ENCODE measurements at places on chromosomes 13 and 19.

- no peak overlapping the region for H3K27ac ChIP-seq
- peaks cover 11% of the 10 kb centered on the region for H3K4me1 ChIP-seq
- H3K27me3 ChIP-seq, result peaks cover 7% of the 10 kb centered on the region
Measured at GRCh38 chr13:50841786-50842185, 1.7 kb downstream of the DLEU7 start.

- peak overlapping the region; percentile 58 for H3K4me3 ChIP-seq
- no peaks in the 10 kb centered on the region for H3K27me3 ChIP-seq
- peak overlapping the region; percentile 92 for H3K27ac ChIP-seq
Measured at GRCh38 chr13:99357131-99357596, 50.0 kb upstream of the GPR183 start.

DNA sequence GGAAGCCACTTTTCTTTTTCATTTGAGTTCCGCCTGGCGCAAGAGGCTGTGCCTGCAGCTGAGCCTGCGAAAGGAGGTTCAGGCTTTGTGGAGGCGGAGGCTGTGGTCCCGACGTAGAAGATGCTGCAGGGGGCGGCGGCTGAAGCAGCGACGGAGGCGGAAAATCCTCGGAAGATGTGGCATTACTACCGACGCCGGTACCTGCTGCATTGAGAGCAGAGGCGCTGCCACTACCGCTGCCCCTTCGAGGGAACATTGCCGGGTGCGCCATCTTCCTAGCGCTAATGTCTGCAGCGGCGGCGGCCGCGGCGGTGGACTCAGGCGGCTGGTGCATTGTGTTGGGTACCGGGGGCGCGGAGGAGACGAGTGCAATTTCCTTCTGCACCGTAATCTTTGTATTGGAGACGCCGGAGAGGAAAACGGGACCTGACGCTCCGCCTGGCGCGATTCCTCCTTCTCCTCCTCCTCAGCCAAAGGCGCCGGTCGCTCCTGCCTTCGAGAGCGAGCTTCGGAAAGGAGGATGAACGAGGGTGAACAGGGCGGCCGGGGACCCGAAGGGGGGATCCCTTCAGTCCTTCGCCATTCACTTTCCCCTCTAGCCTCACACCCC is at the start of gene TSC22D1:
Gene TSC22D1, minus strand, starts transcription at position 590 of the 610 bp plus-strand sequence. Its CDS starts 256 bp downstream, at position 334.
- H3K4me1 ChIP-seq, result peaks cover 35% of the 10 kb centered on the region
- peaks cover 7% of the 10 kb centered on the region for H3K27me3 ChIP-seq
- H3K4me3 ChIP-seq, result peak within 1 kb of the TSS; percentile 95
- DNase-seq, result peak; percentile 68

DNA sequence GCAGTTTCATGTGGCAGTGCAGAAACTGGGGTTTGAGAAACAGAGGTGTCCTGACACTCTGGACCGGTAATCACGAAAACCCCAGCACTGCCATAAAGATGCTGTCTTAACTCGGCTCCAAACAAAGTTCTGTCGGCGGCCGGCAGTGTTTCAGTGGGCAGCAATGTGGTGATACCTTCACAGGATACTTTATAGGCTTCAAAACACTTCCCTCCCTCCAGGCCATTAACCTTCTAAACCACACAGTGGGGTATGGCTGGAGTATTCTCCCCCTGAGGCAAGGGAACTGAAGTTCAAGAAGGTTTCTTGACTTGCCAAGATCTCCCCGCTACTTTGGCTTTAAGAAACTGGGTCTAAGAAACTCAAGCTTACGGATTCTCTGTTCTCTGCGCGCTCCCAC is 1.1 kb downstream of the RUBCNL start:
- H3K27ac ChIP-seq, result no peak overlapping the region
- no peak overlapping the region for H3K4me3 ChIP-seq
- DNase-seq, result no peak
- peaks cover 53% of the 10 kb centered on the region for H3K27me3 ChIP-seq
- peaks cover 20% of the 10 kb centered on the region for H3K4me1 ChIP-seq

GRCh38 chr19:49127674-49128544 is 8.6 kb downstream of the PPFIA3 start:
- H3K4me1 ChIP-seq, result peaks cover 8% of the 10 kb centered on the region
- H3K27me3 ChIP-seq, result peaks cover 8% of the 10 kb centered on the region
- H3K27ac ChIP-seq, result peak overlapping the region; percentile 81
- DNase-seq, result peak; percentile 96
- no peaks in the 10 kb centered on the region for H3K36me3 ChIP-seq
- peak overlapping the region; percentile 90 for H3K4me3 ChIP-seq

- H3K4me1 ChIP-seq, result peaks cover 15% of the 10 kb centered on the region
- no peaks in the 10 kb centered on the region for H3K36me3 ChIP-seq
- peak overlapping the region; percentile 83 for H3K27ac ChIP-seq
Measured at GRCh38 chr19:7830272-7830771, 304 bp downstream of the EVI5L start.

DNA sequence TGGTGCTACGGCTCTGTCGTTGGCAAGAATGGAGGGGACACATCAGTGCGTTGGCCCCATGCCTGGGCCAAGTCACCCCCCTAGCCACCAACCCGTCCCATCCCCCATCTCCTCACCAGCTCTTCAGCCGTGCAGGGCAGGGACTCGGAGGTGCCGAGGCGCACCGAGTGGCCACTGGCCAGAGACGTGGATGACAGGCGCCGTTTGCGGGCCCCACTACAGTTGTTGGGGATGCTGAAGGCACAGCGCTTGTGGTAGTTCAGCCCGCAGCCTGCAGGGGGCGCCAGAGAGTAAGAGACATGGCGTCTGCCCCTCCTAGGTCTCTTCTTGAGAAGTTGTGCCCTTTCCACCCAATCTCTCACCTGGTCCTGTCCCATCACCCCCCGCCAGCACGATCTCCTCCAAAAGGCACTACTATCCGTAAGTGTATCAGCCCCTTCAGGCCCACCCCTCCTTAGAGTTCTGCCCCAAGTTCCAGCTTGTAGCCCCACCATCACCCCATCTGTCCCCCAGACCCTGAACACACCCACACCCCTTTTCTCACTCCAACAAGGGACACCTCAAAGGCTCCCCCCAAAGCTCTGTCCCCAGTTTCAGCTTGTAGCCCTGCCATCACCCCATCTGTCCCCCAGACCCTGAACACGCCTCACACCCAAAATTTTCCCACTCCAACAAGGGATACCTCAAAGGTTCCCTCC is 12.4 kb downstream of the PRKD2 start:
- H3K4me3 ChIP-seq, result peak overlapping the region; percentile 29
- no peaks in the 10 kb centered on the region for H3K27me3 ChIP-seq
- peaks cover 15% of the 10 kb centered on the region for H3K4me1 ChIP-seq

DNA sequence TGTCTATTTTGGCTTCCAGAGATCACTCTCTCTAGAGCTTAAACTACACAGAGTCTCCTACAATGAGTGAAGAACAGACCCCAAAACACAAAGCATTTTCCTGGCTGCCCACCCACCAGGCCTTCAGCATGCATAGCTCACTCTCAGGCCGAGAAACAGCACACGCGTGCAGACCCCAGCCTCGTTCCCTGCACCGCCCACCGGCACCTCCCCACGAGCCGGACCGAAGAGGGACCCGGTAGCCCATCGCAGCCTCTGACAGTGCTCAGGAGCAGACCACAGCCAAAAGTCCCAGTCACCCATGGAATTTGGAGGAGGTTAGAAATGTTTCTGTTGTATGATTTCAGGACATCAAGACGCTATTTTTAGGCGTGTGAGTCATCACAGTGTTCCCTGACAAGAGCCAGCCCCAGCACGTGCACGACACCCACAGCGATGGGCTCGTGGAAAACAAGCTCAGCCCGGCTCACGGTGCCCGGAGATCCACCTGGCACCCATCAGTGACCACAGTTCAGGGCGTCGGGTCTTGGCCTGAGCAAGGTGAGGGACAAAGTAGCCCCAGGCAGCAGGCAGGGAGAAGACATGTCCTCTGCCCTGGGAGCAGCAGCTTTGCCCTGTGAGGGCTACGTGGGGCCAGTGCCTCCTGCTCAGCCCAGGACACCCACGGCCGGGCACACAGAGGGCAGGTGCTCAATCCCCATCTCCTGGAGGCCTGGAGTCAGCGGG is 50.1 kb upstream of the SPACA7 start:
- peaks cover 18% of the 10 kb centered on the region for H3K27me3 ChIP-seq
- no peaks in the 10 kb centered on the region for H3K4me1 ChIP-seq
- H3K4me3 ChIP-seq, result no peak overlapping the region
- no peak overlapping the region for H3K27ac ChIP-seq

- no peaks in the 10 kb centered on the region for H3K27me3 ChIP-seq
- no peak overlapping the region for H3K4me3 ChIP-seq
- no peak for DNase-seq
- H3K36me3 ChIP-seq, result no peaks in the 10 kb centered on the region
Measured at GRCh38 chr13:46644816-46645215, 91.8 kb downstream of the LRCH1 start.

GRCh38 chr13:60331249-60332012 is 65.6 kb upstream of the TDRD3 start:
- H3K4me1 ChIP-seq, result no peaks in the 10 kb centered on the region
- DNase-seq, result no peak
- peaks cover 20% of the 10 kb centered on the region for H3K27me3 ChIP-seq
- no peak overlapping the region for H3K27ac ChIP-seq

DNA sequence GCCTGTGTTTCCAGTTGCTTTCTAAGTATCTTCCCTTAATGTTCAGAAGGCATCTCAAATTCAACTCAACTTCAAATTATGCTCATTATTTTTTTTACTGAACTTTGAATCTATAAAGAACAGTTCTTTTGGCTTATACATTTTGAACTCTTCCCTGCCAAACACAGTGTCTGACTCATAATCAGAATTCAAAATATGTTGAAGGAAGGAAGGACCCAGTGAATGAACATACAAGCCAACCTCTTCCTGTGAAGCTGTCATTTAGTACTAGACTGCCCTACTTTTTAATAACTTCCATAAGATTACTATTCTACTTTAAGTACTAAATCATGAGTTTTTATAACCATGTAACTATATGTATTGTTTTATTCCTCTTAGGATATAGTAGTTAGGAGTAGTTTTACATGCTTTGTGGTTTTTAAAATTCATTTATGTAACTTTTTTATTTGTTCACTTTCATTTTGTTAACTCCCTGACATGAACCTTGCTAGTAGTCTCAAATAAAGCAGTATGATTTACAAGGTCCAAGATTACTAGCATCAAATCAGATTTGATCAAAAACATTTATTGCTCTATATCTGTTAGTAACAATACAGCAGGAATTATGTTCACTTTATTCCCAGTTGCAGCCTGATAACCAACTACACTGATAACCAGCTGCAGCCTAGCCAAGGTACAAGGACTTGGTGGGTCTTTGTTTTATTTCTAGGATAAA is 6.4 kb downstream of the NUDT15 start:
- H3K4me3 ChIP-seq, result peak overlapping the region; percentile 55
- H3K4me1 ChIP-seq, result peaks cover 24% of the 10 kb centered on the region
- no peaks in the 10 kb centered on the region for H3K27me3 ChIP-seq
- peaks cover 33% of the 10 kb centered on the region for H3K36me3 ChIP-seq
- no peak for DNase-seq
- H3K27ac ChIP-seq, result peak overlapping the region; percentile 78

DNA sequence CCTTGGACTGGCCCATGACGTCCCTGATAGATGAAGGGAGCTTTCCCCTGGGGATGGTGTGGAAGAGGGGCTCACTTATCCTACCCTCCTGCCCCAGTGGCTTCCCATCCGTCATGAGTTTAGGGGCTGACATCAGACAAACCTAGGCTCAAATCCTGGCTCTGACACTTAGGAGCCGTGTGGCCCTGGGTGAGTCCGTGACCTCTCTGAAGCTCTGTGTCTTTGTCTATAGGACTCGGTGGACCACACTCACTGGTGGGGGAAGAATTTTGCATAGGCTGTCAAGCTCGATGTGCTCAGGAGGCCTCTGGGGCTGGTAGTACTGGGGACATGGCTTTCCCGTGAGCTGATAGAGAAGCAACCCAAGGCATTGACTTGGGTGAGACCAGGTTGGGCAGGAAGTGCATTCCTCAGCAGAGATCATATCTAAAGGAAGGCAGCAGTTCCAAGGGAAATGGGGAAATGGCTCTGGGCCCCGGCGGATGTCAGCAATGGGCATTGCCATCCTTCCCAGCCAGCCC is 17.4 kb upstream of the AP1M2 start:
- peak; percentile 44 for DNase-seq
- H3K27me3 ChIP-seq, result peaks cover 4% of the 10 kb centered on the region
- peak overlapping the region; percentile 100 for H3K27ac ChIP-seq
- peaks cover 22% of the 10 kb centered on the region for H3K4me1 ChIP-seq
- H3K36me3 ChIP-seq, result peaks cover 12% of the 10 kb centered on the region
- peak overlapping the region; percentile 99 for H3K4me3 ChIP-seq

DNA sequence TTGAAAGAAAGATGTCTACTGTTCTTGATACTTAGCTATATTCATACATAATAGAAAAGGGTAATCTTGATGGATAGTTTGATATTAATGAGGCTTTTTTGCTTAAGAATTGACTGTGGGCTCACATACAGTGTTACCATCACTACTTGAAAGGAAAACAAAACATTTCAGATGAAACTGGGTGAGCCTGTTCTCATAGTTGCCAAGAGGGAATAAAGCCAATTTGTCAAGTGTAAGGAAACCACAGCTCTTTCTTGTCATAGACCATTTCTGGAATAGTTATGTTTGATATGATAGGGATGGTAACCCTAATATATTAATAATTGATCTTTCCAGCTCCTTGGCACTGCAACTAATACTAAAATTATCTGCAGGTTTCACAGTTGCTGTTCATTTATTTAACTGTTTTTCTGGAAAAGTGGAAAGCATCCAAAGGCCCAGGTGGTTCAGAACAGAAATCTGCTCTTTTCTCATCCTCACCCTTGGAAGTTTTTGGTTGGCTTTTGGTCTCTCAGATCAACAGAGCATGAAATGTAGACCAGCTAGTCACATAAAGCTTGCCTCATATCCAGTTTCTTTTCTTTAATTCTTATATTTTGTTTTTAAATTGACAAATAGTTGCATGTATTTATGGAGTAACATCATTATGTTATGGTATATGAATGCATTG is 43.2 kb downstream of the ARHGEF7 start:
- H3K36me3 ChIP-seq, result peaks cover 30% of the 10 kb centered on the region
- H3K4me1 ChIP-seq, result peaks cover 17% of the 10 kb centered on the region
- no peaks in the 10 kb centered on the region for H3K27me3 ChIP-seq
- no peak overlapping the region for H3K27ac ChIP-seq
- no peak overlapping the region for H3K4me3 ChIP-seq

DNA sequence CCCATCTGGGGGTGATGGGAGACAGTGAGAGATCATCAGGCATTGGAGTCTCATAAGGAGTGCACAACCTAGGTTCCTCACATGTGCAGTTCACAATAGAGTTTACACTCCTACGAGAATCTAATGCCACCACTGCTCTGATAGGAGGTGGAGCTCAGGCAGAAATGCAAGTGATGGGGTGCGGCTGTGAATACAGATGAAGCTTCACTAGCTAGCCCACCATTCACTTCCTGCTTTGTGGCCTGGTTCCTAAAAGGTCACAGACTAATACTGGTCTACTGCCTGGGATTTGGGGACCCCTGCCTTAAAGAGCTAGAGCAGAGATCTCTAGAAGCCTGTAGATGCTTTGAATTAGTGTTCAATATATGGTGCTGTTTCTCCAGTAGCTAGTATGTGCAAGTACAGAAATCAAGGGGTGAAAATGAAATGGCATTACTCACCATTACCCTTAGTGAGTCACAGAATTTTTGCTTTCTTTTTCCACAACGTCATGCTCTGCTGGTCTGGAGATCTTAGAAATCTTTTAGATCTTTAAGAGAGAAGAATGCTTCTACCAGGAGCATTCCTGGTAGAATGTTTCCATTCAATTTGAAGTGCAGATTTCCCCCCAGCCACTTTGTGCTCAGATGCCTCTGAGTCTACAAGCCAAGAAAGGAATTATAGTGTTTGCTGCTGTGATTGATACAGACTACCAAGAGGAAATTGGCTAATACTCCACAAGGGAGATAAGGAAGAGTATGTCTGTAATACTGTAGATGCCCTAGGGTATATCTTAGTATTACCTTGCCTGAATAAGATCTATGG is 2301.2 kb downstream of the PCDH9 start:
- no peak for DNase-seq
- no peaks in the 10 kb centered on the region for H3K27me3 ChIP-seq
- H3K36me3 ChIP-seq, result no peaks in the 10 kb centered on the region
- H3K4me1 ChIP-seq, result no peaks in the 10 kb centered on the region
- H3K4me3 ChIP-seq, result no peak overlapping the region
- no peak overlapping the region for H3K27ac ChIP-seq

- no peak overlapping the region for H3K4me3 ChIP-seq
- no peak overlapping the region for H3K27ac ChIP-seq
- peaks cover 5% of the 10 kb centered on the region for H3K27me3 ChIP-seq
- H3K4me1 ChIP-seq, result no peaks in the 10 kb centered on the region
Measured at GRCh38 chr13:36772853-36773252, 46.2 kb upstream of the RFXAP start.
